ENCODE measurements at places on chromosomes 1 and 21. TPM values are rescaled to one million over a fixed set of nuclear protein-coding genes. Genes with fewer than 3 reads are reported as not detected.
A peak's percentile ranks its signal among the peaks of the same experiment; 100 is the strongest.

DNA sequence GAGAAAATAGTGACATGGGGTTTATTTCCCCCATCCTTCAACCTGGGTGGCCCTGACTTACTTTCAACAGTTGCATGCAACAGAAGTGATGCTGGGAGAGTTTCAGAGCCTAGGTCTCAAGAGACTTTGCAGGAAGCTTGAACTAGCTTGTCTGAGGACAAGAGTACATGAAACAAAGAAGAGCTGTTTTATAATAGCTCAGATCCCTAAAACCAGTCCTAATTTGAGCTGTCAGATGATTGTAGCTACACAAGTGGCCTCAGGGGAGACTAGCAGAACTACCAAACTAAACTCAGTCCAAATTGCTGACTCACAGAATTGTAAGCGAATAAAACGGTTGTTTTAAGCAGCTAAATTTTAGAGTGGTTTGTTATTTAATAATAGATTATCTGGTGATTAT lies 17.1 kb downstream of the RC3H1 start:
- peak; percentile 73 for DNase-seq

- DNase-seq: peak; percentile 31
These were observed 35.1 kb upstream of the SEC16B start for GRCh38 chr1:178004926-178005391.

- DNase-seq: no peak
These were observed 41.3 kb downstream of the ADAMTS5 start for GRCh38 chr21:26925636-26926035.

- peak; percentile 85 for DNase-seq
These were observed 12.6 kb upstream of the ADORA3 start for GRCh38 chr1:111516005-111516535.

Gene RBM11
- total RNA-seq: not detected

Gene IBA57
- total RNA-seq: 16.9 TPM
